NCI-H187 (cell line): ENCODE measurements at places on chromosomes 5 and 9.
A peak's percentile ranks its signal among the peaks of the same experiment; 100 is the strongest.

GRCh38 chr9:14089051-14089803, 224.7 kb downstream of the NFIB start:
- DNase-seq, result no peak

DNA sequence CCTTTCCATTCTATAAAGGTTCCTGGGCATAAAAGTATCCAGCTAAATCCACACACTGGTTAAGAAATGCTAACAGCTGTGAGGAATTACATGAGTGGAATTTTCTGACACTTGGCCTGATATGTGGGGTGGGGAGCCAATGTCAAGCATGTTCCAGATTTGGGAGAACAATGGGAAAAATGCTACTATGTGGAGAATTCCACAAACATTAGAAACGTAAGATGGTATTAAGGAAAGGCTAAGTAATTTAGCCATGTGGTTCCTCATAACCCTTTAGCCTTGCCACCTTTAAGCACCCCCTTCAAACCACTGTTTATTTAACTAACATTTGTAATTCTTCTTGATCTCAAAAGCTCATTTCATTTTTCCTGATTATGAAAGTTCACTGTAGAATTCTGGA, 149.2 kb downstream of the GNA14 start:
- DNase-seq, result no peak

GRCh38 chr5:120818128-120818527, 354.0 kb downstream of the PRR16 start:
- DNase-seq, result no peak

- DNase-seq, result no peak
Measured at GRCh38 chr9:126248680-126249079, 77.9 kb upstream of the MVB12B start.

GRCh38 chr5:80705216-80705769, 50.5 kb upstream of the DHFR start:
- DNase-seq, result no peak

DNA sequence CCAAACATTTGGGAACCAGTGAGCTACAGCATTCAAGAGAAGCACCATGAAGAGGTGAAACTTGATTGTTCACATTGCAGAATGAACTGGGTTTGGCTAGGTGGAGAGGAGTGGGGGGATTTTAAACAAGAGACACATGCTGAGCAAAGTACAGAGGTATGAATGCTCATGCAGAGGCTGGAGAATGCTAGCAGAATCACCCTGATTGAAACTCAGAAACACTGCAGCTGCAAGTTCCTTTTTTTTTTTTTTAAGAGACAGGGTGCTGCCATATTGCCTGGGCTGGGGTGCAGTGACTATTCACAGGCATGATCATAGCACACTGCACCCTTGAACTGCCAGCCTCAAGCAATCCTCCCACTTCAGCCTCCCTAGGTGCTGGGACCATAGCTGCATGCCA, 35.1 kb downstream of the DENND1A start:
- DNase-seq, result no peak

- no peak for DNase-seq
Measured at GRCh38 chr5:169740435-169740834, 103.4 kb downstream of the DOCK2 start.

GRCh38 chr5:143216211-143216610, 187.3 kb downstream of the NR3C1 start:
- DNase-seq, result no peak

DNA sequence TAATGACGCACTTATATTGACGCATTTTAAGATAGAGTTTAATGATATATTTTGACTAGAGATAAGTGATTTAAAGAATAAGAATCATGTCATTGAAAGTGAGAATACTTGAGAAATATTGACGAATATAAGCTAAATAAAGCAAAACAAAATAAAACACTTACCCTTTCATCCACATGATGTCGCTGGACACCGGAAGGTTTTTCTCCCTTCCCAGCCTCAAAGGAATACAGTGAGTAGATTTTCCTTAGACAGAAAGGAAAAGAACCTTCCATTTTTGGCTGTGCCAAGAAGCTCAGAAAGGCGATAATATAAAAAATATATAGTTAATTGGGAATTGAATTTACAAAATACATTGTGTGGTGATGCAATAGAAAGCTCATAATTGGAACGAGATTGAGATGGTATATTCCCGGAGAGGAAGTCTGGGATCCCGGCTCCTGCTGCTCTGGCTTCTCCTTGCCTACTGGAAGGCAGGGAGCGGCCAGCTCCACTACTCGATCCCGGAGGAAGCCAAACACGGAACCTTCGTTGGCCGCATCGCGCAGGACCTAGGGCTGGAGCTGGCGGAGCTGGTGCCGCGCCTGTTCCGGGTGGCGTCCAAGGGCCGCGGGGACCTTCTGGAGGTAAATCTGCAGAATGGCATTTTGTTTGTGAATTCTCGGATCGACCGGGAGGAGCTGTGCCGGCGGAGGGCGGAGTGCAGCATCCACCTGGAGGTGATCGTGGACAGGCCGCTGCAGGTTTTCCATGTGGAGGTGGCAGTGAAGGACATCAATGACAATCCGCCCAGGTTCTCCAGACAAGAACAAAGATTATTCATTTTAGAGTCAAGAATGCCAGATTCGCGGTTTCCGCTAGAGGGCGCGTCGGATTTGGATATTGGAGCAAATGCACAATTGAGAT, at the start of gene PCDHA5:
PCDHA5 (plus strand) TSS at position 239 of the 906 bp plus-strand sequence.
- no peak for DNase-seq

DNA sequence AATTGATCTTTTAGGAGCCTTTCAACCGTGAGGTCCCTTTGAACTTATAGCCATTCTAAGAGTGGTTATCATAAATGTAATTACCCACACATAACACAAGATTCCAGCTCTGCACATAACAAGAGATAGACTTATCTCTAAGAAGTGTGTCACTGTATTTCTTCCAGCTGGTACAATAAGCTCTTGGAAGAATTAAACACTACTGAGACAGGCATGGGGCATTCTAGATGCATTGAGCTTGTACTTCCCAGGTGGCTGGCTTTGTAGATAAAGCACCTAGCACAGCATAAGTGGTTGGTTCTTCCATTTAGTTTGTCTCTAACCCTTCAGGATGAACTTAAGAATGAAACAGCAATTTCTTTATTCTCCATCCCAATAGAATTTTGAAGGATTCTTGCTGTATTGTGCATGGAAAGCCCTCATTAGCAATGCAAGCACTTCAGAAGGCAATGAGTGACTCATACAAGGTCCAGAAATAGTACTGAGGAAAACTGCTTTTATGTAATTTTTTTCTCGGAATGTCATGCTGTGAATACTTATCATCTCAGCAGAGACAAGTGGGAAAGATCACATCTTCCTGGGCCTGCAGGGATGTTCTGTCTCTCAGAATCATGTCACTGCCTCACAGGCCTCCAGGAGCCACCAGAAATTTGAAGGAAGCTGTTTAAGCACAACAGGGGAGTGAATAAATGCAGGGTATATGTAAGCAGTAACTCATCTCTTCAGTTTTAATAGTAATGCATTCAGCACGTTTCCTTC, 91.1 kb upstream of the CD180 start:
- DNase-seq, result peak; percentile 41

DNA sequence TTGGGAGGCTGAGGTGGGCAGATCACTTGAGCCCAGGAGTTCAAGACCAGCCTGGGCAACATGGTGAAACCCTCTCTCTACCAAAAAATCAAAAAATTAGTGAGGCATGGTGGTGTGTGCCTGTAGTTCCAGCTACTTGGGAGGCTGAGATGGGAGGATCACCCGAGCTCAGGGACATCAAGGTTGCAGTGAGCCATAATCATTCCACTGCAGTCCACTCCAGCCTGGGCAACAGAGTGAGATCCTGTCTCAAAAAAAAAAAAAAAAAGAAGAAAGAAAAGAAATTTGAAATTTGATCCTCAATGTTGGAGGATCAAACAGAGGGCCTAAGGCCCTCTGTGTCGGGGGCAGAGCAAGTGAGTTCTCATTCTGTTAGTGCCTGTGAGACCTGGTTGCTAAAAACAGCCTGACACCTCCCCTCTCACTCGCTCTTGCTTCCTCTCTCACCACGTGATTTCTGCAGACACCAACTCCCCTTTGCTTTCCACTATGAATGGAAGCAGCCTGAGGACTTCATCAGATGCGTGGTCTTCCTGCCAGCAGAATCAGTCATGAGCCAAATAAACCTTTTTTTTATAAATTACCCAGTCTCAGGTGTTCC, 8.4 kb upstream of the GOLPH3 start:
- DNase-seq, result no peak

- no peak for DNase-seq
Measured at GRCh38 chr5:117302949-117303348, 728.3 kb upstream of the SEMA6A start.

DNA sequence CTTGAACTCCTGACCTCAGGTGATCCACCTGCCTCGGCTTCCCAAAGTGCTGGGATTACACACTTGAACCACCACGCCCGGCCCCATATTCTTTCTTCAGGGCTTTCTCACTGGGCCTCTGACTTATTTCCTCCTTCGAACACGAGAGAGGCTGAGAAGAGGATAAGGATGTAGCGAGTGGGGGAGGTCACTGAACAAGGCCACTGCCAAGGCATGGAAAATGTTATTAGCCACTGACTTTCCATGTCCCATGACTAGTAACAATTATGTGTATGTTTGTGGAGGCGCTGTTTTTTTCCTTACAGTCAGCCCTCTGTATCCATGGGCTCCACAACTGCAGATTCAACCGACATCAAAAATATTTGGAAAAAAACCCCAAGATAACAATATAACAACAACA, 12.3 kb upstream of the FCHSD1 start:
- DNase-seq, result no peak

DNA sequence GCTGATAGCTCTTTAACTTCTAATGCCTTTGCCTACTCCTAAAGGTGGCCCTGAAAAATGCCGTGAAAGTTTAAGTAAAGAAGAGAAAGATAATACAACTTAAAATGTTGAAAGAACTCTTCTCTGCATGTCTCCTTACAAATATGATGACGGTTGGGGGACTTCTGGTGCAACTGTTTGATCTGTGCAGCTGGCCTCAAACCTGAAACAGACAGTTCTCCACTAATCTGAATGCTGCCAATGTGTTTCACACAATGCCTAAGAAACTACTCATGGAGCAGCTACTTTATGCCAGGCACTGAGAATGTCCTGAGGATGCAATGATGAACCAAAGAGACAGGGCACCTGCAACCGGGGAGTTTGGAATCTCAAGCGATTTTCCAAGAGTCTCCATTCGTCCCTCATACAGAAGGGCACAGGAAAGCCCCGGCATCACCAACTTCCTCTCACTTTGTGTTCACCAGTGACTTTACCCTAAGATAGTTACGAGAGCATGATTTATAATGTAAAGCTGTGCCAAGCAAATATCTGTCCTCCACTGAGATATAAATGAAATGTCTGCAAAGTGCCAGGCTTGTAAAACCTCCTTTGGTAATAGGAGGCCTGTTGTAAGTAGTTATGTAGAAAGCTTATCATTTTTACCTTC, 455.4 kb downstream of the SEMA5A start:
- DNase-seq, result no peak

DNA sequence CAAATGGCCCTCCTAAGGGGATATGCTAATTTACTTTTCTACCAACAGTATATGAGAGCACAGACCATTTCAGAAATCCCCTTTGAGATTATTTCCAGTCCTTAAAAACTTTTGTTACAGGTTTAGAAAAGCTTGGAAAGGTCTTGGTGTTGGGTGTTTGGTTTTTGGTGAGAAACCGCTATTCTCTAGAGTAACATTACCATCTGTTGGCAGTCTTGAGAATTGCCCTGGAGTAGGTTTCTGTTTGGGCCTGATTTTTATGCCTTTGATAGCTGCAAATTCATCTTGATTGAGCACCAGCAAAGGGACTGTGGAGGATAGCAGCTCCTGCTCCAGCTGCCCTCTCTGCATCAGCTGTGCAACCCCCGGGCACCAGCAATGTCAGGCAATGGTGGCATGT, 8.0 kb downstream of the NUDT2 start:
- DNase-seq, result no peak

DNA sequence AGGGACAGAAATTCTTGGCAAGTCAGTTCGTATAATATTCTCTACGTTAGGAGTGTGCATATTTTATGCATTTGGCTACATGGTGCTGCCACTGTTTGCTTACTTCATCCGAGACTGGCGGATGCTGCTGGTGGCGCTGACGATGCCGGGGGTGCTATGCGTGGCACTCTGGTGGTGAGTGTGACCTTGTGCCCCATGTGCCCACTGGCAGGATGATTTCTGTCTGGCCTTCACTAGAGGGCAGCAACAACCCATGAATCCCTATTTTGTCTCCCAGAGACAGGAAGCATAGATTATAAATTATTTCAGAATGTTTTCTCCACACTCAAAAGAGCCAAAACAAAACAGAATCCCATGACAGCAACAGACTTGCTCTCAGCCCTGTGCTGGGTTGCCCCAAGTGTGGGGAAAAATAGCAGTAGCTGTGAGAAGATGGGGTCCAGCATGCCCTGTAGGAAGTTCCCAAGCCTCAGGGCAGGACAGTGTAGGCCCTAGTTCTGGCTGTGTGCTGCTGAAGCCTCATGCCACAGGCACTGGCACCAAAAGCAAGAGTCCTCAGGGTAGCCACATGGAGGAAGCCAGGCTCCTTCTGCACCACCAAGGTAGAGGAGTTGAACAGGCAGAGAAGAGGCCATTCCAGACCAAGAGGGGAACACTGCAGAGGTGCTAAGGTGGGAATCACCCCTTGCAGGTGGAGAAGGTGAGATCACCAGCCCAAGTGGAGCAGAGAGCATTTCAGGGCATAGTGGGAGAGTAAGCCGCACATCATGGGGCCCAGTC, 16.0 kb downstream of the SLC22A5 start:
- DNase-seq, result no peak

DNA sequence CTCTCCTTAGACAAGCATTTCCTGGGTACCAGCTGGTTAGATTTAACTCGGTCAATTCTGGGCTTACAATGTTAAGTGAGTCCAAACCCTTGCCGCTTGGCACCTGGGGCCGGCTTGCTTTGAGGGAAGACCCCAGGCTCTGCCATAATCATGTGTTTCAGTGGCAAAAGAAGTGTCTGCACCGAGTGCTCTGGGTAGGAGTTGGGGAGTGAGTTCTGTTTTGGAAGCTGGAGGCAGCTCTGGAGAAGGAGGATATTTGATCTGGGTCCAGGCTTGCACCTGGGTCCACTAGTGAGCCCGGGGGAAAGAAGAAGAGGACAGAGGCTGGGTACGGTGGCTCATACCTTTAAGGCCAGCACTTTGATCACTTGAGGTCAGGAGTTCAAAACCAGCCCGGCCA, 8.4 kb upstream of the OLFM1 start:
- DNase-seq, result no peak

- no peak for DNase-seq
Measured at GRCh38 chr5:158246661-158247060, 387.7 kb upstream of the CLINT1 start.

DNA sequence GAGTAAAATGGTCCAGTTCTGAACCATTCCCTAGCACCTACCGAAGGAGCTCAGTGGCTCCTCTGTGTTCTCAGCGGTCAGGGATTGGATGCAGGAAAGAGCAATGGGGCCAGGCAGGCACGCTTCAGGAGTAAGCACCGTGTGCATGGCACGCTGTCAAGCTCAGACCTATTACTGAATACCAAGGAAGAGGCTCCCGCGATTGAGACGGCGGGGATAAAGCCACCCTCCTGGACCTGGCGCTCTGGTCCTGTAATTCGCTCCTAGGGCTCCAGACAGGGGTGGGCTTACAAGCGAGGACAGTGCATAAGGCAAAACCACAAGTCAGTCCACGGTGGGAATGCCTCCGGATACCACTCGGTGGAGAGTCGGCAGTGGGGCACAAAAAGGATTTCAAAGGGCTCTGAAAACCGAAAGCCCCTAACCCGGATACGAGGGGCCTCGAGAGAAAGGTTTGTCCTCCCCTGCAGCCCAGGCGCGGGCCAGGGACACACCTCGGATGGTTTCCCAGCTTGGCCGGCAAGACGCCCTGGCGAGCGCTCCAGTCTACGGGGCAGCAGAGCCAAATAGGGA, 988 bp downstream of the OXCT1 start:
- no peak for DNase-seq
